Activated CD4-positive, alpha-beta T cell treated with anti-CD3 and anti-CD28 coated beads, Interleukin-10, Interleukin-2, amounts not matched to agents 100 ng/mL and 50 ng/mL, durations not matched to agents 16 hours and 8 hours (primary cell): ENCODE measurements at places on chromosomes 7 and 10.

DNA sequence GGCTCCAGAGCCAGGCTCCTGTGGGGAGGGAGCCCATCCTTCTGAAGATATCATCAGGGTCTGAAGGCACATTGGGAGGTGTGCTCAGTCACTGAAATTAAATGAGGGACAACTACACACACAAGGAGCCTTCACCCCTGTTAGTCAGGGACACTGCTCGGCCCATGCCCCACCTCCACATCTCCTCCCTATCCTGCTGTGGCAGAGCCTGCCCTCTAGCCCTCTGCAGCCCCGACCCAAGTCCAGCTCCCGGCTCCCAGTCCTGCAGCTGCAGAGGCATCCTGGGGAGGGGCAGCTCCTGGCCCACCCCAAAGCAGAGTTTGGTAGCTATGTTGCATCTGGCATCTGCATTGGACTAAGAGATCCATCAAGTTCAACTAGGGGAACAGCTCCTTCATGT lies 136.3 kb downstream of the ZNF248 start:
- DNase-seq: no peak

GRCh38 chr7:98909487-98909886 lies 31.2 kb downstream of the TRRAP start:
- DNase-seq: no peak

GRCh38 chr7:37429435-37429791 lies 19.3 kb downstream of the ELMO1 start:
- DNase-seq: no peak

GRCh38 chr7:32092346-32092745 lies 22.1 kb upstream of the PDE1C start:
- DNase-seq: no peak

- DNase-seq: no peak
These were observed 50.2 kb downstream of the ELFN1 start for GRCh38 chr7:1720326-1720725.

DNA sequence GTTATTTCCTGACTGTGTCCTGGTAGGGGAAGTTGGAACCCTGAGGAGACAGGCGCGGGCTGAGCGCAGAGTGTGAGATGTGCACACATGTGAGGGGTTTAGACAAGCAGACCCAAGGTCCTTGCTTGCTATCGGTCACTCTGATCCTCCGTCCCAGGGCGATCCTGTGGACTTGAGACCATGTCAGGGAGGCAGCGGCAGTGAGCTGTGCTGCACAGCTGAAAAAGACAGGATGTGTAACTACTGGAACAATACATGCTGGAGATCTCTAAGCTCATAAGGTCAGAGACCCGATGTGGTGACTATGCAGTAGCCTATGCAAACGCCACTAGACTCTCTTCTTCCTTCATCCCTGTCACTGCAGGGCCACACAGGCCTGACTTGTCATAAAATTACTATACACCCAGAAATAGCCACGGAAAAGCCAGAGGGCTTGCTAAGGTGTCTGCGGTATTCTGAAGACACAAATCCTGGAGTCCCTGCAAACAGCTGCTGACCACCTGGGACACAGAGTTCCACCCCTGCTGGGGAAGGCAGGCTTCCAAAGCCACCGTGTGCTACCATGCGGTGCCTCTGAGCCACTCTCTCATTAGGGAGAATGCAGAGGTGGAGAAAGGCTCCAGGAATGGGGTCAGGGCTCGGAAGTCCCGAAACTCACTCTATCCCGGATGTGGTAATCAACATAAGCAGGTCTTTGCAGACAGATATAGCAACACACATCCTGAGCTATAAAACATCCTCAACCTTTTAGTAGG lies 91.1 kb upstream of the DDC start:
- DNase-seq: no peak

- peak; percentile 69 for DNase-seq
These were observed 19.4 kb upstream of the PDCD4 start for GRCh38 chr10:110852255-110852896.

DNA sequence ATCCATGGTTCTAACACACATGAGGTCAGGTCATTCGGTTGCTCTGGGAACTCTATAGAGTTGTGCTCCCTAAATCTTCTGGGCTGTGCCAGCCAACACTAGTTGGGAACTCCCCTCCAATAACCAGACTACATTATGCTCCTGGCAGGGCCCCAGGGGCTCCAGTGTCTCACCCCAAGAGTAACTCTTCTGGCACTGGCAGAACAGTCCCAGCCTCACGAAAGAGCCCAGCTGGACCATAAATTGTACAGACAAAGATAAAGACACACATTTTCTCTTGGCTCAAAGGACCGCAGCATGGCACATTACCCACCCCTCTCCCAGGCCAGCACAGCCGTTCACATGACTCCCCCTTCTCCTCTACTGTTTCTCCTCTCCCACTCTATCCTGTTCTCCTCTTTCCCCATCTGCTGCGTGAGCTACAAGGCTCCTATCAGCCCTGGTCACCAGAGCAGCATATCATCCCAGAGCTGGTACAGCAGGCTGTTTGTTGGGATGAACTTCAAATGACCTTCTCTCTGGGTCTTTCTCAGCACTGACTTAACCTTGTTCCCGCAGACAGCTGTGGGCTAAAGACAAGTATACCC lies 230.6 kb downstream of the PLXNA4 start:
- DNase-seq: no peak

DNA sequence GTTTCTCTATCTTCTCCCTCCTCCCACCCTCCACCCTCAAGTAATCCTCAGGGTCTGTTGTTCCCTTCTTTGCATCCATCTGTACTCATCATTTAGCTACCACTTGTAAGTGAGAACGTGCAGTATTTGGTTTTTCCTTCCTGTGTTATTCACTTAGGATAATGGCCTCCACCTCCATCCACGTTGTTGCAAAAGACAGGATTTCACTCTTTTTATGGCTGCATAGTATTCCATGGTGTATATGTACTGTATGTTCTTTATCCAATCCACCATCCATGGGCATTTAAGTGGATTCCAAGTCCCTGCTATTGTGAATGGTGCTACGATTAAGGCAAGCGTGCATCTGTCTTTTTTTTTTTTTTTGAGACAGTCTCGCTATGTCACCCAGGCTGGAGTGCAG lies 72.4 kb downstream of the PROSER2 start:
- no peak for DNase-seq

DNA sequence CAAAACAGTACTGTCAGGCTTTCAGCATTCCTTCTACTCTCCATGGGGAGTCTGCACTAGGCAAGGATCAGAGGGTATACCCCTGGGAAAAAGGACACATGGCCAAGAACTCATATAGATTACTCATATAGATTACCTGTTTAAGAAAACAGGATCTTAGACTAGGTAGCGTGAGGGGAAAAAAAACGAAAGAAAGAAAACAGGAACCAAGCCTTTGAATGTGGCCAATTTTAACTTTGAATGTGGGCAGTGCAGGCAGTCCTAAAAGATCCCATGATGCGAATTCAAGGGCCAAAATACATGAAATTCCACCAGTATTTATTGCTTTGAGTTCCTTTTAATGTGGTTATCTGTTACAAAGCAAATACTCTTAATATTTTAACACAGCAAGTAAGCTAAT lies 108.6 kb upstream of the TAC1 start:
- DNase-seq: no peak

- DNase-seq: no peak
These were observed 317.7 kb downstream of the GLRX3 start for GRCh38 chr10:130453721-130454542.

GRCh38 chr7:135160098-135160857 lies 10.2 kb downstream of the CYREN start:
- DNase-seq: peak; percentile 15

- DNase-seq: no peak
These were observed 263.1 kb upstream of the CXCL12 start for GRCh38 chr10:44647877-44648542.

GRCh38 chr7:10860516-10860915 lies 113.2 kb upstream of the PHF14 start:
- no peak for DNase-seq

DNA sequence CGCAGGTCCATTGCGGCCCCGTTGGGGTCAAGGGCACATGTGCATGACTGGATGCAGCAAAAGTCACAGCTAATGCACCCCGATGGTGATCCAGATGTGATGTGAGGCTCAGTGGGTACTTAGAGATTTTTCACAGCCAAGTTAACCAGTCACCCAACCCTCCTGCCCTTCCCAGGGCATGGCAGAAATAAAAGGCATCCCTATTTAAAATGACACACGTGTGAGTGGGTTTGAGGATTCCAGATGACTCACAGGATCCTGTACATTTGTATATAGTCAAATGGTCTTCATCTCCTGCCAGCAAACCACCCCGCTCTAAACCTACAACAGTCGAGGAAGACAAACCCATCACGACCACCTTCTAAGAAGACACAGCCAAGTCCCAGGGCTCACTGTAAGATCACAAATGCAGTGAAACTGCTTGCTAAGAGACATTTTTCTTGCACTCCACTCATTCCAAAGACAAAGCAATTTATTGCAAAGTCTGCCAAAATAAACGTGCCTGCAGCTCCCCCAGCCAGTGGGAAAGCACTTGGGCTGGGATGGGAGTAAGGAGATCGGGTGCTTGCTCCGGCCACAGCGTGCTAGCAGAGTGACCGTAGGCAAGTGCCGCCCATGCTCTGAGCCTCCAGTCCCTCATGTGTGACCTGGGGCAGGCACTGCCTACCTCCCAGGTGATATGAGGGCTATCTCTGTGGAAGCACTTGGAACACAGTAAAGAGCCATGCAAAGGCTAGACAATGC lies 86.6 kb upstream of the MACROH2A2 start:
- no peak for DNase-seq

- no peak for DNase-seq
These were observed 888.7 kb upstream of the ZWINT start for GRCh38 chr10:57249615-57250281.

DNA sequence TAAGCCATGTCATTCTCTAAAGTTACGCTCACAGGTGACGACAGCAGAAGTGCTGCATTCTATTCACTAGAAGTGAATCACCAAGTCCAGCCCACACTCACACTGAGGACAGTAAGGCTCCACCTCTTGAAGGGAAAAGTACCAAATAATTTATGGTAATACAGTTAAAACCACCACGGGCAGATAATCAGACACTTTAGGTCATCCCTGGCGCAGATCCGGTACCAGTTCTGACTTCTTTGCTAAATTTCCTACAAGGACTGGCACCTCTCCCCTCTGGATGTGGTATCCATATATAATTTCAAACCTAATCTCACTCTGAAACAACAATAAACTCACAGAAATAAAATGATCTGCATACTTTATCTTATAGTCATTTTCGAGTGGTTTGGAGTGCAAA lies 954.7 kb upstream of the GHITM start:
- DNase-seq: no peak

DNA sequence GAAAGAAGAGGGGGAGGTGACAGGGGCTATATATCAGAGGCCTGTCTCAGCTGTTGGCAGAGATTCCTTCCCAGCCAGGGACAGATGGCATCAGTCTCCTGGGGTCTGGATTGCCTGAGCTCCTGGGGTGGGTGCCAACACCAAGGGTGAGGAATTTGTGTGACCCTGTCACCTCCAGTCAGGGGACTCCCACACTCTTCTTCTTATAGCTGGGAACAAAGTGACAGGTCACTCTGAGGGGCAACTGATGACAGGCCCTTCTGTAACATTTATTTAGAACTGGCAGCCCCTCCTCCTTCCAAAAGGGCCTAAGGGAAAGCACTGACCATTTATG lies 53.7 kb upstream of the DUSP5 start:
- no peak for DNase-seq

DNA sequence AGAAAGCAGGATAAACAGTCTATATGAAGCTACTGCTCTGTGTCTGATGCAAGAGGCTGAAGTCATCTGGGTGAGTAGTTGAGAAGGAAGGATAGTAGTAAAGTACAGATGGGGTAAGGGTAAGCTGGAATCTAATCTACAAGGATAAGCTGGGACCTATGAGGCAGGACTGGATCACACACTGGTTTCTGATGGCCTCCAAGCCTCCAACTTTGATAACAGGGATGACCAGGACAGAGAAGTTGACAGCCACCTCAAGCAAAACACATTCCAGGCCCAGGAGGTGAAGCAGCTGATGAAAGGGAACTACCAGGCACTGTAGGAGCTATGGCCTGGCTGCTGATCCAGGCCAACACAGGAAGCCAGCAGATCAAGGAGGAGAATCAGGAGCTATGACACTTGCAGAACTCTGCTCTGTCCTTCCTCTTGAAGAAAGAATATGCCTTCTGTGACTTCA lies 278.1 kb upstream of the TMEM229A start:
- DNase-seq: no peak

- DNase-seq: no peak
These were observed 24.4 kb upstream of the RBM20 start for GRCh38 chr10:110619514-110620397.
